ENCODE measurements at places on chromosomes 16 and 17.

- DNase-seq, result no peak
Observed at GRCh38 chr17:6480303-6480675, 36.0 kb downstream of the PIMREG start.

DNA sequence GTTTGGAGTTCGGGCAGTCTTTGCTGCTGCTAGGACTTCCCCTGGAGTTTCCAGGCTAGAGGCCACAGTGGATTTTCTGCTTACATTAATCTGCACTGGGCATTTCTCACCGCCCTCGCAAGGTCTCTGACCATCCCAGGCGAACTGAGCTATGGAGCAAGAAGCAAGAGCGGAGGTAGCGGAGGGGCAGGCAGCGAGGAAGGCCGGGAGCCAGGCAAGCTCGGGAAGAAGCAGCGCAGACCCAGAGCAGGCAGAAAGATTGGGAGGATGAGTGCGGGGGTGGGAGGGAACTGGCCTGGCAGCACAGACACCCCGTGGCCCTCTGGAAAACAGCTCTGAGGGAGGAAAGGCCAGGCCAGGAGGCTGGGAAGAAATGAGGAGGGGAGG is 3.8 kb downstream of the COTL1 start:
- peak; percentile 28 for DNase-seq

- peak; percentile 53 for DNase-seq
Observed at GRCh38 chr17:78258323-78259191, 27.1 kb downstream of the TMEM235 start.

- DNase-seq, result no peak
Observed at GRCh38 chr16:26524846-26525245, 541.9 kb upstream of the C16orf82 start.

- DNase-seq, result peak; percentile 65
Observed at GRCh38 chr17:68172461-68172954, 75.3 kb upstream of the AMZ2 start.

DNA sequence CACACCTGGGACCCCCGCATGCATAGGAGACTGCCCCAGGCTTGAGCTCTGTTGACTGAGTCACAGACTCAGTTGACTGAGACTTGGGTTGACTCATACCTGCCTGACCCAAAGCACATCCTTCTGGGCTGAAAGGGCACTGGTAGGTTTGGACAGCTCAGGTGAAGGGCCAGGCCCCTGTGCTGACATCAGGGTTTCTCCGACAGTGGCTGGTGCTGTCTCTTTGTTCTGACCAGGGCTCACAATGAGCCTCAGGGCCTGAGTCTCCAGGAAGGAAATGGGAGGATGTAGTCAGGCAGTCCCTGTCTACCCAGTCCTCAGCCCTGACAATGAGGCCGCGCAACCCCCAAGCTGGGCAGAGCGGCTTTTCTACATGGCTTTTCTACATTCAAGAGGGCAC is 6.5 kb downstream of the SPNS2 start:
- DNase-seq, result no peak

GRCh38 chr16:63361032-63361624 is 1324.9 kb upstream of the CDH8 start:
- DNase-seq, result peak; percentile 78

DNA sequence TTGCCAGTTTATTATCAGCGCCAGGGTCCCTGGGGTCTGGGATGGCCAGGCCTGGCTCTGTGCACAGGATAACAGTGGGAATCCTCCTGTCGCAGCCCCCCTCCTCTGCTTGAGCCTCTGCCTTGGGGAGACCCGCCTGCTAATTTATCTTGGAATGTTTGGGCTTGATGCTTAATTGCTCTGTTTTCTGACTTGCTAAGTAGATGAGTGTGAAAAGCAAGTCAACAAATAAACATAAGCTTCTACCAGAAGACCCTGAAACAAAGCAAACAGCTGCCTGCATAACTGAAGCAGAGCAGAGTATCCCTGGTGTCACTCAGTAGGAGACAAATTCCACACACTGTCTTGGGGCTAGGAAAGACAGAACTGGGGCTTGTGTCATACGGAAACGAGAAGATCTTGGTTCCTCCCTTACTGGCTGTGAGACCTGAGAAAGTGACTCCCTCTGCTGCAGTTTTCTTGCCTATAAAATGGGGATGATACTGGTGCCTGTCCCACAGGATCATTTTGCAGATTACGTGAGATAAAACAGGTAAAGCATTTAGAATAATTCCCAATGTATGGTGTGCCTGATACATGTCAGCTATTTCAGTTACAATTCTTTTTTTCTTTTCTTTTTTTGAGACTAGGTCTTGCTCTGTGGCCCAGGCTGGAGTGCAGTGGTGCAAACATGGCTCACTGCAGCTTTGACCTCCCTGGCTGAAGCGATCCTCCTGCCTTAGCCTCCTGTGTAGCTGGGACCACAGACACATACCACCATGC is 44.8 kb upstream of the IRX3 start:
- no peak for DNase-seq

GRCh38 chr17:6994666-6995256 is 1.1 kb upstream of the ALOX12 start:
- no peak for DNase-seq

DNA sequence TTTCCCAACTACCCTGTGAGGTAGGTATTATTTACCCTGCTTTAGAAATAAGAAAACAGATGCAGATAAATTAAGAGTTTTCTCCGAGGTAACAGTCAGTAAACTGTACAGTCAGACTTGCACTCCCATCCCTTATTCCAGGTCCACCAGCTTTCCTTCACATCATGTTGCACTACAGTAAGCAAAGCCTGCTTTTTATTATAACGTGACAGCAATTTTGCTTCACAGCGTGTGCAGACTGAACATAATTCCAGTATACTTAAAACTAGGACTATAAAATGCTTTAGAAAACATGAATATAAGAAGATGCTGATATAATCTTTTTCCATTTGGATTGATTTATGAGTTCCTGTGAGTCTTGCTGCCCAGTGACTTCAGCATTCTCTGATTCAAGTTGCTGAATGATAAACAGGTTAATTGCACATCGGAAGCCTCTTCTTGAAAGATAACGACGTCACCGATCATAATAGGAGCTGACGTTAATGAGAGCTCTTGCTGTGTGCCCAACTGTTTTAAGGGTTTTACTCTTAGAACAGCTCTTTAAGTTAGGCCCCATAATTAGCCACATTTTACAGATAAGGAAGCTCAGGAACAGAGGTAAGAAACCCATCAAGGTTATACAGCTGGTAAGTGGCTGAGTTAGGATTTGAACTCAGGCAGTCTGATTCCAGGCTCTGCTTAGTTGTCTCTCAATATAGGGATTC is 1.4 kb downstream of the LIG3 start:
- DNase-seq, result peak; percentile 23

GRCh38 chr17:70168977-70169708 is at the start of gene KCNJ2:
KCNJ2 (plus strand) TSS chr17:70169532; CDS start chr17:70175040, 5,508 bp downstream.
- peak; percentile 61 for DNase-seq

DNA sequence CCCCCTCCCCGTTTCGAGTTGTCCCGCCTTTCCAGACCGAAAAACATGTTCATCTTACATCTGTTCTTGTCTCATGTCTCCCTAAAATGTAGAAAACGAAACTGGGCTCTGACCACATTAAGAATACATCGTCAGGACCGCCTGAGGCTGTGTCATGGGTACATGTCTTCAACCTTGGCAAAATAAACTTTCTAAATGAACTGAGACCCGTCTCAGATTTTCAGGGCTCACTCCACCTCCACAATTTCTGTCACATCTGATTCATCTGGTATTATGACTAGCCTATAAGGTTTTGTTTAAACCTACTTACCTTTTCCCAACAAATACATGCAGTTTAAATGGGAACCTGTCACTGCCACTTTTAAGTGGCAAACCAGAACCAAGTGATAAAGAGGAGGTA is 621 bp downstream of the SDR42E1 start:
- no peak for DNase-seq

- peak; percentile 38 for DNase-seq
Observed at GRCh38 chr17:63151941-63152523, 186.0 kb downstream of the TANC2 start.

DNA sequence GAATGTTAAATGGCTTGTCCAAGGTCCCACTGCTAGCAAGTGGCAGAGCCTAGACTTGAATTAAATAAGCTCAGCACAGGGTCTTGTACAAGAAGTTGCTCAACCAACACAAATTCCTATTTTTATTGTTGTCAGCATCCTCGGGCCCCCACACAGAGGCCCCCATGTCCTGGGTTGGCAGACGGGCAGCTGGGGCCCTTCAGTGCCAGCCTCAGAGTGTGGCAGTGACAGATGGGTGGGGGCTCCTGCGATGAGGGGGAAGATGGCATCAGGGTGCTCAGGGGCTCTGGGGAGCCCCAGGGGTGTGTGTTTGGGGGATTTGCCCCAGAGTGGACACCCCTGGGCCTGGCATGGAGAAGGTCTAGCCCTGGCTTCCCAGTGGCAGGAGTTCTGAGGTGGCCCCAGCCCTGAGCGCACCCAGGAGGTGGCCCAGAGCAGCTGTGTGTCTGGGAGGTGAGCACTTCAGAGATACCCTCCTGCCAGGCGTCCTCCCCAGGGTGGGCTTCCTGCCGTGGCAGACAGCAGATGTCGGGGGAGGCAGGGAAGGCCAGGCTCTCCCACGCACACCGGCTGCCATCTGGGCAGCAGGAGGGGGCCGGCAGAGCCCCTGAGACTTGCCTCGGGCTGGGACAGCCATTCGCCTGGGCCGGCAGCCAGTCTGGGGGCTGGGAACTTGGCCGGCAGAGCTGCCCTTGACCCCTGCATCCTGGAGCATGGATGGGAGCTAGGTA is 150.8 kb downstream of the C16orf78 start:
- DNase-seq, result no peak

DNA sequence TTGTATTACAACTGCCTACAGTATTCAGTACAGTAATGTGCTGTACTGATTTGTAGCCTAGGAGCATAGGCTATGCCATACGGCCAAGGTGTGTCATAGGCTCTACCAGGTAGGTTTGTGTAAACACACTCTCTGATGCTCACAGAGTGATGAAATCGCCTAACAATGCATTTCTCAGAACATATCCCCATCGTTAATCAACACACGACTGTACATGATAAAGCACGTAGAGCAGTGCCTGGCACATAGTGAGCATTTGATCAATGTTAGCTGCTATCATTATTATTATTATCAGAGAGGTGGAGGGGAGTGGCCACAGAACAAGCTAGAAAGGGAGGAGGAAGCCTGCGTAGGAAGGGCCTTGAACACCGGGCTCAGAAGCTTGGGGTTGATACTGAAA is 81.1 kb upstream of the LHX1 start:
- no peak for DNase-seq

DNA sequence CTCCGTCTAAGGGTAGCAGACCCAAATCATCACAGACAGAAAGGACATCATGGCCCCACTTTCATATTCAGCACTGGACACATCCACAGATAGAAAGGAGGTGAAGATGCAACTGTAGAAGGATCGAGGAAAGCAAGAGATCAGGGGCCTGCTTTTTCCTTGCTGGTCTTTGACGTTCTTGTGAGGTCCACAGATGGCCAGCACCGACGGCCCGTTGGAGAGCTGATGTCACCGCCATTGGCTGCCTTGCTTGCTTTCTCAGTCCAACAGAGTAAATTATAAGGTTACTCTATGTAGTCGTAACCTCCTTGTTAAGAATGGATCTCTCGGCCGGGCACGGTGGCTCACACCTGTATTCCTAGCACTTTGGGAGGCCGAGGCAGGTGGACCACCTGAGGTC is 5.1 kb upstream of the RBFOX3 start:
- DNase-seq, result no peak

- DNase-seq, result no peak
Observed at GRCh38 chr16:554640-555365, 5.4 kb upstream of the PRR35 start.

DNA sequence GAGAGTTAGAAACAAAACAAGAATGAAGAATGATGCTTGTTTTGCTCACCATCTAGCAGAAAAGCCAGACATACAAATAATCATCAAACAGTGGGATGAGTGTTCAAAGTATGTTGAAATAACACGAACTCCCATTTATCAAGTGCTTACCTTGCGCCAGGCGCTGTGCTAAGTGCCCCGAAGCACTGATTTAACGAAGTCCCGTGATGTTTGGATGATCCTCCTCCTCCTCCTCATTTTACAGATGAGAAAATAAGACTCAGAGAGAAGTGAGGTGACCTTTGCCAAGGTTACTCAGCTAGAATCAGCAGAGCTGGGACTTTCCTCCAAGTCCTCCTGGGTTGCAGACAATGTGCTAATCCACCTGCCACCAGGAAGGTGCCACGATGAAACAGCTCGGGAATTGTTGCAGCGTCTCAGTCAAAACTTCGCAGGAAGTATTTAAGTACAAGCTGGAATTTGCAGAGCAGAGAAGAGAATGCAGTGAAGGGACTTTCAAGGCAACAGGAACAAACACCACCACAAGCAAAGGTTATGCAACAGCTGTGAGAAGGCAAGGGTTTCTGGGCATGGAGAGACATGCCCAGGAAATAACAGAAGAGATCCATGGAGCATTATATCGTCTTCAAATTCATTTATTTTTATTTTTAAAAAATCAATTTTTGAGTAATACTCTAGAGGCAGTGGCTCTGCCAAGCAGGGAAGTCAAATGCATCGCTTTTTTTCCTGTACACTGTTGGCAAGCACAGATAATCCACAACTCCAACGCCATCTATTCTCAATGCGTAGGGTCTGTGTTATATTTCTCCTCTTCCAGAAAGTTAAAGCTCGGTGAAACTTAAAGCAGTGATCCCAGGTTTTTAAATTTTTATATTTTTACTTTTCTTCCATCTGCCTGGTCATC is 11.1 kb downstream of the PRCD start:
- DNase-seq, result peak; percentile 84

- no peak for DNase-seq
Observed at GRCh38 chr17:4722678-4723240, 8.5 kb upstream of the MED11 start.

DNA sequence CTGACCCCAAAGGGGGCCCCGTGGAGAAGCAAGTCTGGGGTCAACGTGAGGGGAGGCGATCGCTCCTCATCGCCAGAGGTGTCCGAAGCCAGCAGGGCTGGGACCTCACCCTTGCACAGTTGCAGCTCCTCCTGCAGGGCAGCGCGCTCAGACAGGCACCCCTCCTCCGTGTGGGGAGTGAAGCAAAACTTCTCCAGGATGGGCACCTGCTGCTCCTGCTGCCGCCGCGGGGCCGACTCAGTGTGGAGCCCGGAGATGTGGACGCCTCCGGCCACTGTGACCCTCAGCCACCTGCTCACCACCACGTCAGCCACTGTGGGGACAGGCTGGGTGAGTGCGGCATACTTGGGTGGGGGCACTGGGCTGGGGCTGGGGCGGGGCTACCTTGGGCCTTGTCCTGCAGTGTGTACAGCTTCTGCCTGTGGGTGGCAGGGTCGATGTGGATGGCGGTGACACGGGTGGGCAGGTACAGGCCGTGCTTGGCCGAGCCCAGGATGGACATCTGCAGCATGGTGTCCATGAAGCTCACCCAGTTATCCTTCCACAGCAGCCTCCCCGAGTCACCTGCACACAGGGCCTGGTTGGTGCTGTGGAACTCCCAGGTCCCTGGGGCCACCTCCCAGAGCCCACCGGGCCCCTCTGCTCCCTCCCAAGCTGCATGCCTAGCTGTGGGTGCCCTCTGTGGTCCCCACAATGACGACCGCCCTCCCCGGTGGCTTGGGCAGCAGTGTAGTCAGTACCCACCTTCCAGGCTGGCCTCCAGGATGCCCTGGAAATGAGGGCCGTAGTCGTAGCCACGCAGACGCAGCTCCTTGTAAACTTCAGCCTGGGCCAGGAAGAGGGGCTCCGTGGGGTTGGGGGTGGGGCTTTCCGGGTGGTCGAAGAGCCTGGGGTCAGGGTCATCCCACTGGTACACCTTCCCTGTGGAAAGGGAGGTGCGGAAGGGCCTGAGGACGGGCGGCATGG is 10.8 kb downstream of the FASN start:
- no peak for DNase-seq

GRCh38 chr17:19744492-19744891 is 3.6 kb downstream of the ALDH3A1 start:
- DNase-seq, result no peak

- DNase-seq, result no peak
Observed at GRCh38 chr16:17312094-17312710, 158.6 kb downstream of the XYLT1 start.
